ENCODE measurements at places on chromosomes 4 and X.
A peak's percentile ranks its signal among the peaks of the same experiment; 100 is the strongest.

GRCh38 chr4:111689731-111690130, 455.5 kb upstream of the FAM241A start:
- no peak for DNase-seq

GRCh38 chr4:184528051-184528450, 53.7 kb upstream of the IRF2 start:
- DNase-seq: no peak

DNA sequence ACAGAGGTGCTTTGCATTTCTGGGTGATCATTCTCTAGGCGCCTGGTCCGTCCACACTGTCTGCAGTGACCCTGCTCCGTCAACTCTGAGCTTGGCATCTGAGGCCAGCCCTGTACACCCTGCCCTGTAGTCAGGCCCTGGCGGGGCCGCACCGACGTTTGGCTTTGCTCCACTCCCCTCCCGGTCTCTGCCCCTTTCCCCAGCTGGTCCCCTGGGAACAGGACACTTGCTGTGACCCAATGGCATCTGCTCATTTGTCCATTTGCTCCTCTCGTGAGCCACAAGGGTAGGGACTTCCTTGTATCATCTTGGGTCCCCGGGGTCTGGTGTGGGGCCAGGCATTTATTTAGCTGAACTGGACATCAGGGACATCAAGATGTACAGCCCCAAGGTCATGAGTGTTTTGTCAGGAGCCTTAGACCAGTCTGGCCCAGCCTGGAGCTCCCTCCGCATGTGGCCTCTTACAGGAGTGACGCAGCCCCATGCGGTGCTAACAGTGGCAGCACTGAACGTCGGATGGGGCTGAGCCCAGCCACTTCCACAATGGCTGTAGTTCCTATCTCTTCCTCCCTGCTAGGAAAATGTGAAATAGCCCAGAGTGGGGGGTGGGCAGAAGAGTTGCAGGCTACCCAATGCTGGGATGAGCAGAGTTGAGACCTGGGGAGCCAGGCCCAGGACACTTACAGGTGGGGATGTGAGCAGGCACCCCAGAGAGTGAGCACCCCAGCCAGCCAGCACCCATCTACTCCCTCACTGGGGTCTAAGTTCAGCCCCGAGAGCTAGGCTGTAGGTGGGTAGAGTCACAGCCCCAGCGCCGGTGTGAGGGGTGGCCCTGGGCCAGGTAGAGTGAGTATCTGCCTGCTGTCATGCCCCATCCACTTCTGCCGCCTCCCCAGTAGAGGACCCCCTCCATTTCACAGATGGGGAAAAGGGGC, 2.0 kb upstream of the SH3BP2 start:
- no peak for DNase-seq

- no peak for DNase-seq
Measured at GRCh38 chrX:17031827-17032226, 85.4 kb downstream of the REPS2 start.

- no peak for DNase-seq
Measured at GRCh38 chr4:37737466-37737865, 51.3 kb upstream of the RELL1 start.

GRCh38 chr4:166823126-166823525, 411.2 kb downstream of the SPOCK3 start:
- DNase-seq: no peak

- DNase-seq: peak; percentile 6
Measured at GRCh38 chrX:18377796-18378195, 23.3 kb upstream of the SCML2 start.

GRCh38 chrX:13994104-13994503, 35.6 kb downstream of the GEMIN8 start:
- DNase-seq: no peak

Measured in stimulated activated CD4-positive, alpha-beta T cell treated with anti-CD3 and anti-CD28 coated beads, Interleukin-4, amount 100 ng/mL, for 1 hour (primary cell).